ENCODE measurements at places on chromosomes 3 and 15.
A peak's percentile ranks its signal among the peaks of the same experiment; 100 is the strongest.

DNA sequence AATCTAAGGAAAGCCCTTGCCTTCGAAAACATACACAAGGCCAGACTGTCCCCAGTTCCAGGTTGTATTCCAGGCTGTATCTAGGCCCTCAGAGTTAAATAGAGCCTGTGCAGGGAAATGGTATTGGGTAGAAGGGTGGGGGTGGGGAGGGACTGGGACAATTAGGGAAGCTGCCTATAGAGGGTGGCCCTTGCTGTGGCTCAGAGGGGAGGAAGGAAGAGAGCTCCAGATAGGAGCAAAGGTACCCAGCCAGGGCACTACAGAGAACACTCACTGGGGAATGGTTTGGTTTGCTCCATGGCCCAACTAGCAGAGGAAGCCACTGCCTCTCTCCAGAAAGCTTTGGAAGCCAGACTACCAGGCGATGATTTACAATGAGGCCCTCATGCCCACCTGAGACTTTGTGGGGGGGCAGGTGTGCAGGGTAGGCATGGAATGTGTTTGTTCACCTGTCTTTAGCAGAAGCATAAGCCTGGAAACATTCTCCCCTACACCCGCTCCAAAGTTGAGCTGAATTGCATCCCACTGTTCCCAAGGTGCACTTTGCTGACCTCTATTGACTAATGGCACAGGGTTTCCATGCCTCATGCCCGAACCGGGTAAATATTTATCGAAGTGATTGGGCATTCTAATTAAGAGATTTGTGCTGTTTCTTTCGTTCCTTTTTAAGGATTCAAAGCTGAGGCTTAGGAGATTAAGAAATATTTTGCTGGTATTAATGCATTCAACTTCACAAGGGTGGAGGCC, 6.3 kb upstream of the TLE3 start:
- DNase-seq: no peak

GRCh38 chr3:98026425-98027084, 8.6 kb downstream of the GABRR3 start:
- no peak for DNase-seq

DNA sequence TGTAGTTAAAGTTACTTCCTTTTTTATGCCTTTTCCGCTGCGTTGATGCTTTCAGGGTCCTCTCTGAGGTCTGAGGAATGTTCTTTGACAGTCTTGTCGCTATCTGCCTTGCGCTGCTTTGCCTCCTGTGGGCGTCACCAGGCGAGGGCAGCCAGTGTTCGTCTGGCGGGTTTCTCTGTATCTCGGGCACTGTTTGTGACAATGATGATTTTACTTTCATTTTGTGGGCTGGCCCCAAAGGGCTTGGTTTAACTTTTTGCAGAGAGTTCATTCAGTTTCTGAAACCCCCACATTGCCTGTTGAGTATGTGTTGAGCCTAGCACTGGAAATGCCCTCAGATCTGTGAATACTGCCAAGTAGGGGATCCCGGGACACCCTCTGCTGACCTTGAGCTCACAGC, 24.6 kb upstream of the SACM1L start:
- peak; percentile 18 for DNase-seq

DNA sequence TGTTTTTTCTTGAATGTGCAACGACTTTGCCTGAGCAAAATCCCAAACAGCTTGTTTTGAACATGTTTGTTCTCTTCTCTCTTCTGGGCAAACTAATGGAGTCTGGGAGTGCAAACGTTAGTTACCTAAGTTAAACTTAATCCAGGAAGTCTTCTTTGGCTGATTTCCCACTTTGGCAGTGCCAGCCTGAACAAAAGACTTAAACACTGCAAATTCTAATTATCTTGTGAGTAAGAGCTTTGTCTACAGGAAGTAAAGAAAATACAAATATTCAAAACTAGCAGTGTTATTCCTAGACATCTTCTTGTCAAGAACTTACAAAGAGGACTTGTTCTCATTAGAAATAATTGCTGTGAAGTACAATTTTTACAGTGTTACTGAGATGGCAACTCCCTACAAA, 16.7 kb upstream of the DENND6A start:
- no peak for DNase-seq

- no peak for DNase-seq
Measured at GRCh38 chr3:46987743-46988401, 8.4 kb downstream of the NBEAL2 start.

GRCh38 chr3:123499322-123499721, 50.4 kb upstream of the ADCY5 start:
- DNase-seq: no peak

DNA sequence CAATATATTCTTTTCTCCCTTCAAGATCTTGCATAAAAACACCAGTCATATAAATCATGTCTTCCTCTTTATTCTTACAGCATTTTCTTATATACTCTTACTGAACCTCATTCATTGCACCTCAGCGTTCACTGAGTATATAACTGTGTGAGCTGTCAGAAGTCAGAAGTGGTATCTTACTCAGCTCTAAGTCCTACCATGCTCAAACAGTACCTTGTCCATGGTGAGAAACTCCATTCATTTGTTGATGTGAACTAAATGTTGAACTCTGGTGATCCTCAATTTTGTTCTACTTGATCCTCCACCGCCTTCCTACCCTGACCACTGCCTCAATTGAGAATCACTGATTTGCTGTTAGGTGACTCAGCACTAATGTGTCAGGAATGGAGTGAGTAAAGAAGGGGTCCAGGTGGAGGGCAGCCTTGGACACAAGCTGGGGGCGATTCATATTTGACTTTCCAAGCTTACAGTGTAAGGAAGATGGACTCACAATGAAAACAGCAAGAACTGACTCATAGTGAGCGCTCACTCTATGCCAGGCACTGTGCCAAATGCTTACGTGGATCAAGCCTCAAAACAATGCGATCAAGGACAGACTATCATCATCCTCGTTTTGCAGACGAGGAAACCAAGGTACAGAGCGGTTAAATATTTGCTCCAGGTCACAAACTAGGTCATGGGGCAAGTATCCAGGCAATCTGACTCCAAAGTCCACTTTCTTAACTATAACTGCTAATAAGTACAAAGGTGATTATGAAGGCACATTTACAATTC, 13.5 kb upstream of the ZFYVE19 start:
- peak; percentile 96 for DNase-seq

- no peak for DNase-seq
Measured at GRCh38 chr3:157087780-157088600, 72.0 kb downstream of the CCNL1 start.

GRCh38 chr3:138072796-138073195, 42.6 kb downstream of the DZIP1L start:
- no peak for DNase-seq

- no peak for DNase-seq
Measured at GRCh38 chr15:99344639-99345038, 93.4 kb downstream of the LRRC28 start.

DNA sequence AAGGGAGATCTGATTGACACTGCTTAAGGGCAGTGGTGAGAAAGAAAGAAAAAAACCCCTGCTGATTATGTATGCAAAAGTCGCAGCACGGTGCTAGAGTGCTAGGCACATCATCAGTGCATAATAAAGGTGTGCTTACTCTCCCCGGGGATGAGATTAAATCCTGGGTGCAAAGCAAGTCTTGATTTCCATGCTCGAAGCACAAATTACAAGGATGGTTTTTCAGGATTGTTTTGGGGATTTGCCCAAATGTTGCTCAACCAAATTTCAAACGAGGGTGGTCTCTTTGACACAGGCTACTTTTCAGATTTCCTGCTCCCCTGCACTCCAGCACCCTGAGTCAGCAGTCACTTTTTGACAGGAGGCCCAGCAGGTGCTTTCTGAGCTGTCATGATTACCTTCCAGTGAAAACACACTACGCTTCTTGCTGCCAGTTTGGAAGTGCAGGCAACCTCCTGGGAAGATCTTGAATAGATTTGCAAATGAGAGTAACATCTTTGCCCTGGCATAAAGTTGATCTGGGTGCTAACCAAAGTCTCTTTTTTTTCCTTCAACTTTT, 167.5 kb upstream of the TRIM42 start:
- DNase-seq: no peak

DNA sequence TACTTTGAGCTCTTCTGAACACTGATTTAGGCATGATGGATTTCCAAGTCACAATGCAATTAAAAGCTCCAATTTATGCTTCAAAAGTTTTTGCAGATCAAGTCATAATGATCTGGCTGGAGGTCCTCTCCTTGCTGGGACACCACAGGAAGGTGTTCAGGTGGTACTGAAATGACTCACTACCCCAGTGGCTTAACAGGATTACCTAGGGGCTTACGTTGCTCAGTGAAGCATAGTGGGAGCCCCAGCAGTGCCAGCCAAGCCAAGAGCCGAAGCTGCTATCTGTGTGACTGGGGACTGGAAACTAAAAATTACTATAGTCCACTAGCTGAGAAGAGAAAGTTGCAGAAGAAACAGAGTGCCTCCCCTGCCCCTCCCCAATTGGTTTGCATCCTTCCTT, 110.1 kb upstream of the LPP start:
- no peak for DNase-seq

- DNase-seq: no peak
Measured at GRCh38 chr3:117463276-117464115, 753.9 kb downstream of the TUSC7 start.

- no peak for DNase-seq
Measured at GRCh38 chr3:100163787-100164186, 49.5 kb upstream of the FILIP1L start.

DNA sequence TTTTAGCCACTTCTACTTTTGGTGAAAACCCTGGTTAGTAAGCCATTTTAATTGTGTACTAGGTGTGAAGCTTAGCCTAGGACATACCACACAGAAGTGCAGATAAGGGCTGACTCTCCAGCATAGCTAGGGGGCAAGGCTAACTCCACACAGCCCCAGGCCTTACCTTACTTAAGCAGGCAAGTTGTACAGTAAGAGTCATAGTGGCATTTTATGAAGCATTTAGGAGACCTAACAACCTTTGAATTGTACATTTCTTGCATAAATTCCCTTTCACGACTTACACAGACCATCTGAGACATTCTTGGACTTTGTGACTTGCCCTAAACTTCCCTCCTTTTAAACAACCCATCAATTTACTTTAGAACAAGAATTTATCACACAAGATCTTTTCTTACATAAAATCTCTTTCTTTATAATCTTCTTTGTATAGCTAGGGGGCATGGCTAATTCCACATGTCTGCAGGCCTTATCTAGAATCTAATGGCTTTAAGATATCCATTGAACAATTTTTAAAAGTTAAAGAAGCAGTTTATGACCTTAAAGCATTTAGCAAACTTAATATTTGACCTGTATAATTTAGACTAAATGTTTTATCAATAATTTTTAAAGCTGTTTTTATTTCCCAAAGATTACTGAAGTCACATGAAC, 18.7 kb upstream of the SKIL start:
- no peak for DNase-seq

DNA sequence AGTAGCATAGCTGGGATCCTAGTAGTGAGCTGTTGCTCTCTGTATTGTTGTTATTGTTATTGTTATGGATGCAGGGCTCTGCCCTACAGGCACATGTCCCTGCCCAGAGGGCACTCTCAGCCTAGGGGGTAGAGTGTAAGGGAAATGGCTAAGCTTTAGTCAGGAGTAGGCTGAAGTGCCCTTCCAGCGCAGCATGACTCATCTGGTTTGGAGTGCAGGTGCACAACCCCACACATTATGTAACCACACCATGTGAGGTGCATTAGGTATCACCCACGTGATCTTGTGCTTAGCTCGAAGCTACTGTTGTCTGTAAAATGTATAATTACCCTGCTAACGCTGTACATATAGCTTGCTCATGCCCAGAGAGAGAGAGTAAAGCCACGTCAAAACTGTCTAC, 48.3 kb upstream of the TIPARP start:
- DNase-seq: no peak

DNA sequence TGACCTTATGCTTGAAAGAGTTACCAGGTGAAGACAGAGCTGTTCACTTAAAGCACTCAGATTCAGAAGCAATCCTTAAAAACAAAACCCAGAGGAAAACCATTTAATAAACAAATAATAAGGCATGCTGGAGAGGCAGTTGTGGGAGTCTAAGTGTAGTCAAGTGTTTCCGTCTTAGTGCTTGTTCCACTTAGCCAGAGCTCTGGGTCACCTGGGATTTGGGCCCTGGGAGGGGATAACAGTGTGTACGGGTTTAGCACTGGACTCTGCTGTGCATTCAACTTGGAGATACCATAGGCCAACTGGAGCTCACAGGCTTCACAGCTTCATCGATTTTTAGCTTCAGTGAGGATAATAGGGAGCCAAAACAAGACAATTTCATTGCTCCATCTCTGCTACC, 444.6 kb downstream of the CNTN4 start:
- DNase-seq: no peak

DNA sequence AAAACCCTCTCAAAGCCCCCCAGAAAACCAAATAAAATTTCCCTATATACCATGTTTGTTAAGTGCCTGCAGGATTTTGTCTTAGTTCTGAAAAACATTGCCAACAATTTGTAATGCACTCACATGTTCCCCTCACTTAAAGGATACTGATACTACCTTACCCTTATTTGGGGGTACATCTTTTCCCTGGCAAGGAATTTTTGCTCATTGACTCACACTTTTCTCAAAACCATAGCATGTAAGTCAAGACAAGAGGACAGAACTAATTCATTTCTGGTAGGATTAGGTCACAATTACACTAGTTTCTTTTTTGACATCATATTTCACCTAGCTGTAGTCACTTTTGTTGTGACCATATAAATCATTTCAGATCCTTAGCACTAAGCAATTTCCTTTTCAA, 222.2 kb downstream of the THRB start:
- DNase-seq: no peak

DNA sequence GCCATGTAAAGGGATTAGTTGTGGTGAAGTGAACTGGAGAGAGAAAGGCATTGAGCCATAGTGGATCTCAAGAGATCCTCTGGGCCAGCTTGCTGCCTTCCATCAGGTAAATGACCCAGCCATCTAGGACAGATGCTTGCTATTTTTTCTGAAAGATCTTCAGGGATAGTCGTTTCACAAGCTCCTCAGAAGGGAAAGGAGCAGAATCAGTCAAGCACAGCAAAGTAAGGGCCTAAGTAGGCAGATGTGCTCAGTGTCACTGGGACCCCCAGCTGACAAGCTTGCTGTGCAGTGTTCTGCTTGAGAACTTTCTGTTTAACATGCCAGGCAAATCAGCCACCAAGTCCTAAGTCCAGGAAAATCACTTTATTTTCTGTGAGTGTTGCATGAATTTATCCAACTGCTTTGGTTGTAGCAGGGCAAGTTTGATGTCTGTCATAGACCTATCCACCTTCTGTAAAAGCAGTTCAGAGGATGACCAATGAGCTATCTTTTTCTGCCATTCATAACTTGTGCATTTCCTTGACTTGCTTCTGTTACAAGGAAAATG, 319.8 kb downstream of the IL5RA start:
- no peak for DNase-seq

- no peak for DNase-seq
Measured at GRCh38 chr15:95446854-95447253, 883.6 kb upstream of the NR2F2 start.

DNA sequence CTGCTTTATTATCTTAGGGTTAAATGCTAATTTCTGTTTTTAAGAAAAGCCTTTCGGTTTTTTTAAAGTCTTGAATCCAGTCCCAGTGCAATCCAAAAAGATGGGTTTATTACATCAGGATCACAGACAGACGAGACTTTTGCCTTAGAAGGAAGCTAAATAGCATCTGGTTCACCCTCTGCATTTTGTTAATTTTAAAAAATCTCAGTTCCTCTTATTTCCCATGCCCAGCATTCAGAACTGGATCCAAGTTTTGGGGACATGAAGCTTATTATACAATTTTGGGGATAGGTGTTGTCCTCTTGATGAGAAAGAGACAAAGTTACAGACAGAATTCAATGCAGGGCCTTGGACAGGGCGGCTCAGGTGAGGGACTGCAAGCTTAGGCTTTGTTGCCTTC, 181.5 kb upstream of the LYSMD4 start:
- DNase-seq: no peak

- DNase-seq: no peak
Measured at GRCh38 chr3:54378184-54378583, 255.8 kb downstream of the CACNA2D3 start.
